GM12865 (cell line): ENCODE measurements at places on chromosomes 13 and 19.

- no peak for DNase-seq
Measured at GRCh38 chr19:24074720-24075454, 12.1 kb upstream of the ZNF254 start.

DNA sequence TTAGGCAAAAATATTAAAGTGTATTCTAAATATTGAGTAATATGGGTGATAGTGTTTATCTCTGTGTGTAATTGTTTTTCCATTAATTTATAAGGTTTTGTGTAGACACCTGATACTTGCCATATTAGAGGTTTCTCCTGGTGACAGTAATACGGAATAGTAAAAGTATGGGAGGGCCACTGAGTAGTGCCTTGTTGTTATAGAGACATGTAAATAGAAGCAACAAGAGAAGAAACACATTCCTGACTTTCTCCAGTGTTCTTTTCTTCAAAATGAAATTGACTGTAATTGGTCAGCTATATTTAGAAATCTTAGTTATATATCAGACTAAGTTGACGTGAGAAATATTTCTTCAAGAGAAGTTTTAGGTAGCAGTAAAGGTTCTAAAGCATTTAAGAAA, 18.5 kb downstream of the RNASEH2B start:
- DNase-seq, result no peak

- DNase-seq, result no peak
Measured at GRCh38 chr13:59950266-59950665, 213.5 kb downstream of the DIAPH3 start.

- DNase-seq, result no peak
Measured at GRCh38 chr19:17665058-17665457, 23.1 kb downstream of the UNC13A start.

DNA sequence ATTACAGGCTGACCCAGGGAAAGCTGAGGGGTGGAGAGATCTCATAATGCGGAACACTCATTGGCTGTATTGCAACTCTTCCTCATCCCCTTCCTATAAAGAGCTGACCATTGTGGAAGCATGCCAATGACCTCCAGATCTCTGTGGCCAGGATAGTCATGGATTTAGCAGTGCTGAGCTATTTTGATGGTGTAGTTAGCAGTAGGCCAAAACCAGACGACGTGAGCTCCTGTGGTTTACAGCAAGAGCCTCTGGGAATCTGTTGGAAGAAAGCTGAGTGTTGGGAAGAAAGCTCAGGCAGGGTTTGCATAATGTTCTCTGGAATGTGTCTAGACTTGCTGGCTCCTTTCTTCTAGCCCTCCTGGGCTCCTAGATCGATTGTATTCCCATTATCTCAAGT, 187.5 kb upstream of the GPC6 start:
- no peak for DNase-seq

DNA sequence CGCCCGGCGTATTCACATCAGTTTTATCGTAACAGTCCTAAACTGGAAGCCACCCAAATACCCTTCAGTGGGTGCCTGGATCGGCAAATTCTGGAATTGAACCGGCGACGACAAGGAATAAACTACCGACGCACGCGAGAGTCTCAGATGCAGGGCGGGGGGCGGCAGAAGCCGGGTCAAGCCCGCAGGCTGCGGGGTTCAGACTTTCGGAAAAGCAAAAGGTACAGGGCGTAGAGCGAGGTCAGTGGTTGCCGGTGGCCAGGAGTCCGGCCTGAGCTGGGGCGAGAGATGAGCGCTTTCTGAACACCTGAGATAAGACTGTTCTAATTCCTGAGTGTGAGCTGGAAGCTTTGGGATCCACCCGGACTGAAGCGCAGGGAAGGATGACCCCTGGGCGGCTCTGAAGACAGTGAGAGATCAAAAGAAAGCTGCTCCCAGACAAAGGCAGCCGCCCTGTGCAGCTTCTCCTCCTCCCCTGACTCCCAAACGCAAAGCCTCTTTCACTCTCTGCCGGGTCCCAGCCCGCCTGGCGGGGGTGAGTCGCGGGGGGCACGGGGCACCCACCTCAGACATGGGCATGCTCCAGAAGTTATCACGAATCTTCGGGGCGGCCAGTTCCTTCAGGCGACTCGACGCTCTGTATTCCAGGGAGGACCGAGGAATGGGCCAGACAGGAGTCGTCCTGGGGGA, 26.2 kb upstream of the MIER2 start:
- DNase-seq, result no peak

- no peak for DNase-seq
Measured at GRCh38 chr13:34421347-34421719, 520.7 kb upstream of the NBEA start.

DNA sequence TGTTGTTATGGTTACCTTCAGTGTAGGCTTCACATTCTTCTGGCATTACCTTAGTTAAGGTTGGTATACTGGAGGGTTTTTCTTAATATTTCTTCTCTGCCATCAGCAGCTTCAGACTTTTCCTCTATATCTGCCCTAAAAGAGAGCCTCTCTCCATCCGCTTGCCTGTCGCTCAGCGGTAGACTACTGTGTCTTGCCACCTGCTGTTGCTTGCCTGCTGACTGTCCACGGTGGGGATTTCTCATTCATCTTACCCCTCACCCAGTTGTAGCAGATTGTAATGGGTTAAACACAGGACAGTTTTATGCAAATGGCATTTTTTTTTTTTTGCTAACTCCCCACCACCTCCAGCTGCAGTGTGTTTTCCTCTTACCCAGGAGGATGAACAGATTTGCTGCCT, 577.2 kb downstream of the SLITRK5 start:
- no peak for DNase-seq

DNA sequence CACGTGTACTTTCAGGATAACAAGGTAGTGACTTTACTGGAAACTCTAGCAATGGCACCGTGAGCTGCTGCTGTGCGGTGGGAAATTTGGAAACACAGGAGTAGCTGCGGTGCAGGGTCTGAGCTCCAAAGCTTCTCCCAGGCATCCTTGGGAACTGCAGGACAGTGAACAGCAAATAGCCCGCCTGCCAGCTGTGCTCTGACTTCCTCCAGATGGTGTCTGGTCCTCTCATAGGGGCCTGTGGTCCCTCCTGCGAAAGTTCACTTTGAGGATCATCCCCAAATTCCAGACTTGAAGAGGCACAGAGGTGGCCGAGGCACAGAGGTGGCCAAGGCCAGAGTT, 287.3 kb upstream of the MAB21L1 start:
- DNase-seq, result no peak

DNA sequence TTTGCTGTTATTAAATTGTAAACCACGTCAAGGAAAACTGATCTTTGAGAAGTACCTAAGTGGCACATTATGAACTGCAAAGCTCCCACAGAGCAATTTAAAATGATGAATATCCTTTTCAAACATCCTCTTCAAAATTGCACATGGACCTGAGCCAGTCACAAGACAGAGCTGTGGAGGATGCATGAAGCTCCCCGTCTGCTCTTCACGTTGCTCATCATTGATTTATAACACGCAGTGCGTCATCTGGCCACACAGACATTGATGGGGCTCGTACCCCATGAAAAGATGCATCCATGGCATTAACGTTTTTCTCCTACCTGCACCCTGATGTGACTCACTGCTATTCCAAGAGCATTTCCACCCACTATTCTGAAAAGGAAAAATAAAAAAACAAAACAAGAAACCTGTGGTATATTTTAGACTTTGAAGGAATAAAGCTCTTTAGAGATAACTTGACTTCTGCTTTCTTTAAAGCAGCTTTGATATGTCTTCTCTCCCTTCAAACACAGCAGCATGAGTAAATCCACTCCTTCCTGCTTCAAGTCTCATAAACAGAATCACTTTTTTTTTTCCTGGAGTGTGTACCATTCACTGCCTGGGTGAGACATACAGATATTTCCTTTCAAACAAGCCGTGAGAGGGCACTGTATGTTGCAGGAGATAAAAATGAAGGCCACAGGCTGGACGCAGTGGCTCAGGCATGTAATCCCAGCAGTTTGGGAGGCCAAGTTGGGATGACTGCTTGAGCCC, 7.2 kb upstream of the SERTM1 start:
- no peak for DNase-seq

DNA sequence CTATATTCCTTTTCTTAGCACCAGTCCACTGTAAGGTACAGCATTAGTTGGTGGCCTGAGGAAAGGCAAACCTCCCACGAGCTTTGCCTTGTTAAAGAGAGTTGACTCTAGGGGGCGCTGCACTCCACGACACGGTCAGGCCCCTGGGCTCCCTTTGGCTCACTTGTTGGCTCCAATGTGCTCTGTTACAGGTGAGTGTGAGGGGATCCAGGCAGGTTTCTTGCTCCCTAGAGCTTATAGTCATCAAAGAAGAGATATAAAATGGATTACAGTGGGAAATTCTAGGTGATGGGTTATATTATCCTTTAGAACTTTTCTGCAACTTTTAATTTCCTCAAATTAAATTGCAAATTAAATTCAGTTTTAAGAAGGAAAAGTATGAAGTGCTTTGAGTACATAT, 3.7 kb downstream of the WDR87 start:
- DNase-seq, result peak; percentile 90

GRCh38 chr19:35522745-35523327, 5.3 kb downstream of the SBSN start:
- no peak for DNase-seq
